ENCODE measurements at places on chromosomes 16 and 17.

- peak; percentile 82 for DNase-seq
These were observed at the start of gene APOBR for GRCh38 chr16:28494121-28494851. Gene APOBR (plus strand): TSS chr16:28494643. CDS start chr16:28494682, 39 bp downstream.

- no peak for DNase-seq
These were observed 31.0 kb upstream of the C16orf78 start for GRCh38 chr16:49342336-49343265.

- DNase-seq: no peak
These were observed 153.1 kb upstream of the NOG start for GRCh38 chr17:56440419-56440818.

DNA sequence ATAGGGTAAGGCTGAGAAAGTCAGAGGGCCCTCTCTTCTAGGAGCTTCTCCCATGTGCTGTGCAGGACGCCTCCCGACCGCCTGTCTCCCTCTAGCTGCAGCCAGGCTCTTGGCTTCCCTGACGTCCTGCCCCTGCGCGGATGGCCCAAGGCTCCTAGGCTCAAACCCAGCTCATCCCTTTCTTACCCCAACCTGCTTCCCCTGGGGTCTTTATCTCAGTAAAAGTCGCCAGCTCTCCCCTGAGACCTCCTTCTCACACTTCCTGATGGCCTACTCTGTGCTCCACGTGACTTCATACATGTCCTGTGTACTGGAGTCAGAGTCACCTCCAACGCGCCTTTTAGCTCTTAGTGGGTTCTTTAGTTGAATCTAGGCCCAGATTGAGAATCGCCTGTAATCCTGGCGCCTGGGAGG, 1.1 kb upstream of the ZNF747 start:
- DNase-seq: peak; percentile 68

GRCh38 chr16:6600167-6600566, 732.5 kb upstream of the RBFOX1 start:
- no peak for DNase-seq

GRCh38 chr17:12622726-12623125, 43.0 kb upstream of the MYOCD start:
- no peak for DNase-seq

GRCh38 chr16:89417352-89417751, 73.0 kb downstream of the ANKRD11 start:
- DNase-seq: no peak

- DNase-seq: no peak
These were observed 78.2 kb upstream of the NOL11 start for GRCh38 chr17:67639555-67639954.

GRCh38 chr17:9271989-9272388, 250.7 kb downstream of the NTN1 start:
- no peak for DNase-seq

DNA sequence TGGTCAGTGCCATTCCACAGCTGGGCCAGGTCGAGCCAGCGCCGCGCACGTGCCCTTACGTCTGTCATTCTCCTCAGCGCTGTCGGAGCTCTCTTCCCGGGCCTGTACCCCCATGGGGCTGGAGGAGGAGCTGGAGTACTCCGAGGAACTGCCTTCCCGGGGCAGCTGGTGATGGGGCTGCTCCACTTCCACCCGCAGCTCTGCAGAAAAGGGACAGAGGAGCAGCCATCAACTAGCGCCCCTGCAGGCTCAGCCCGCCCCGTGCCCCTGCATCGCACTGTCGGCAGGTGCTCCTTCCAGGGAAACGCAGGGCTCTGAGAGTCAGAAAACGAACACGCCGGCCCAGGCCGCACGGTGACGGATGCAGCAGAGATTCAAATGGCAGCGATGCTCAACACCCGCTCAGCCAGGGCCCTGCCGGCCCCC, 20.9 kb downstream of the MAP1LC3B start:
- no peak for DNase-seq

- DNase-seq: no peak
These were observed 873 bp upstream of the RPS2 start for GRCh38 chr16:1965396-1966001.

GRCh38 chr17:16352303-16352666, 984 bp downstream of the CENPV start:
- DNase-seq: peak; percentile 41

DNA sequence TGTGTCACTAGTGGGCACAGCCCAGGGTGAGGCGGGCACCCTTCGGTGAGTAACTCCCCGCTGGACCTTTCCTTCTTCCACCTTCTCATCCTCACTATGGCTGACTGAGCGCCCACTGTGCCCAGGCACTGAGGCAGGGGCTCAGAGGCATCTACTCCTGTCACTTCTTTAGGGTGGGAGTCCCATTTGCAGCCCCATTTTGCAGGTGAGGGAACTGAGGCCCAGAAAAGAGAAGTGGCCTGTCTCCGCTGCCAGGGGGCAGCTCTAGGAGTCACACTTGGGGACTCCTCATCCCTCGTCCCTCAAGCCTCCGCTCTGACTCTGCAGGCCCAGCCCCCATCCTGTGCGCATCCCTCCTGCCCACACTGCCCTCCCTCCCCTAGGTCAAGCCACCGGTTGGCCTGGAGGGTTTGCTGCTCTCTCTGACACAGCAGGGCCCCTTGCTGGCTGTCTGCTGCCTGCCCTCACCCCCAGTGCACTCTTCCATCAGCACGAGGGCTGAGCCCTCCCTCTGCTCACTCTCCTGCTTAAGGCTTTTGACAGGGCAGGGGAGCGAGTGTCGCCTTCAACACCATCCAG, 62.4 kb downstream of the CNGB1 start:
- DNase-seq: no peak

GRCh38 chr17:11628374-11628773, 30.1 kb downstream of the DNAH9 start:
- no peak for DNase-seq

- no peak for DNase-seq
These were observed 81.3 kb downstream of the MAP2K6 start for GRCh38 chr17:69495787-69496186.

DNA sequence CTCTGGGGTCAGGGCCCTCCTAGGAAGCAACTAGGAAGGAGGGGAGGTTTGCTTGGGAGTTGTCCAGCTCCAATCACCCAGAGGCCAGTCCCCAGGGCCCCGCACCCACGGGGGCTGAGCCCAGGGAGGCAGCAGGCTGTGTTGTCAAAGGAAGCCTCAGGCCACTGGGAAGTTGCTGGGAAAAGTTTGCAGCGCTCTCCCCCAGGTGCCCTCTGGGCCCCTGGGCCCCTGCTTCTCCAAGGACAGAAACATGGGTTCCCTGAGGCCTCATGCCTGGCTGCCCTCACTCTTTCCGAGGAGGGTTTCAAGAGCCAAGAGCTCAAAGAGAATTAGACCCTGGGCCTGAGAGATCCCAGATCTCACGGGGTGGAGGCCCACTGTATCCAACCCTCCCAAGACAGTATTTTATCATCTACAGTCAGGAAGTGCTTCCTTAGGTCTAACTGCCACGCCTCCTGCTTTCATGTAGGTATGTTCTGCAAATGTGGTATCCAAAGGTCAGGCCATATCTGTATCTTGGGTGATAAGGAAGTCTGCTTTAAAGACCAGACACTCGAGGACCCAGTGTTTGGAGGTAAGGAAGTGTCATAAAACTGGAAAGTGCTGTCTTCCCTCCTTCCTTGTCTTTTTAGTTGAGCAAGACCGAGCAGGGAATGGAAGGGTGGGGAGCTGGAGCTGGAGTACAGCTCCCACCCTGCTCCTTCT, 44.2 kb upstream of the ZNF423 start:
- no peak for DNase-seq

- DNase-seq: no peak
These were observed 1.5 kb downstream of the MRC2 start for GRCh38 chr17:62628831-62629555.

- no peak for DNase-seq
These were observed 9.6 kb upstream of the MYH11 start for GRCh38 chr16:15866451-15866850.

DNA sequence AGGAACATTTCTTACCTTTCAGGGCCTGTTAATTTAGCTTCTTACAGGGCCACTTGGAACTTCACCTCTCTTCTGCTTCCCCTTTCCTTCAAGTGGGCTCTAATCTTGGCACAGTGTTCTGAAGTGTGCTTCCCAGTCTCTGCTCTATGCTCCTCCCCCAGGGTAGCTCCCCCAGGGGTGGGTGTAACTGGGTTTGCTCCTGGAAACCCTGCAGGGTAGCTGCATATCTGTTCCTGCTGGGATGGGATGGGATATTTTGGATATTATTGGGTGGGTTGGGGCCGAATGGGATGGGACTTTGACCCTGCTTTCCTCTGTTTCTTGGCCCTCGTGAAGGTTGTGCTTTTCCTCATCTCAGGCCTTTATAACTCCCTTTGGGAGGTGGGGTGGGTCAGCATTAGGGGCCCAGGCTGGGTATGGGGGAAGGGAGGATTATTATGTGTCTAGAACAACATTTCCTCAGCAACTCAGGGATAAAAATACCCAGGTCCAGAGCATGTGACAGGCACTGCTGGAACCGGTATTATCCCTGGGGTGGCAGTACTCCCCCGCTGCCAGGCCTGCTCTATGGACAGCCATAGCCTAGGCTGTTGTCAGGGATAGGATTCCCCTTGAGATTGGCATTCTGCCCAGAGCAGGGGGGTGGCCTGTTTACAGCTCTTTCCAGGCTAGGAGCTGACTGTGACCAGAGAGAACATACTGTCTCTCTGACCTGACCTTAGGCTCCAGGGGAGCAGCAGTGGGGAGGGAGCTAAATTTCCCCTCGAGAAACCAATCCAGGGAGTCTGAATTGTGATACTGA, 5.0 kb downstream of the NFE2L1 start:
- no peak for DNase-seq

All from activated T-cell treated with anti-CD3 and anti-CD28 coated beads, Interleukin-2, amount 50 U/mL, for 1 hour (primary cell).